Activated CD4-positive, alpha-beta T cell treated with anti-CD3 and anti-CD28 coated beads, Interleukin-2, amount 50 U/mL, for 24 hours (primary cell): ENCODE measurements at places on chromosomes 6 and 20.

GRCh38 chr6:6703699-6704098 lies 115.2 kb downstream of the LY86 start:
- DNase-seq, result no peak

GRCh38 chr6:160300076-160300695 lies 41.6 kb upstream of the SLC22A2 start:
- DNase-seq, result no peak

DNA sequence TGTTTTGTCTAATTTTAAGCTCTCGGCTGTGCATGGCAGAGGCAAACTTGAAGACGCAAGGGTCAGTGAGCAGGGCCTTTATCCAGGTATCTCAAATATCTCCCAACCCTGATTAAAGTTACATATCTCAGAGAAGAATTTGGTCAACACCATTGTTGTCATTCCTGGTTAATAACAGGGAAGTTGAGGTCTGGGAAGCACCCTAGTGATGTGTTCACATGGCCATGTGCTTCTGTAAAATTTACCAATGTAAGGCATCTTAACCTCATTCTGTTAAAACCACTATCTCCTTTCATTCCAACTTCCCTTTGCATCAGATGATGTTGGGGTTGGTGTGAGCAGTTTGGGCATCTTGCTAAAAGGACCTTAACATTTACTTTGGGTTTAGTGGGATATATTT lies 4.0 kb upstream of the FAM110A start:
- DNase-seq, result no peak

- DNase-seq, result no peak
These were observed 28.7 kb downstream of the TXNDC5 start for GRCh38 chr6:7881765-7882500.

DNA sequence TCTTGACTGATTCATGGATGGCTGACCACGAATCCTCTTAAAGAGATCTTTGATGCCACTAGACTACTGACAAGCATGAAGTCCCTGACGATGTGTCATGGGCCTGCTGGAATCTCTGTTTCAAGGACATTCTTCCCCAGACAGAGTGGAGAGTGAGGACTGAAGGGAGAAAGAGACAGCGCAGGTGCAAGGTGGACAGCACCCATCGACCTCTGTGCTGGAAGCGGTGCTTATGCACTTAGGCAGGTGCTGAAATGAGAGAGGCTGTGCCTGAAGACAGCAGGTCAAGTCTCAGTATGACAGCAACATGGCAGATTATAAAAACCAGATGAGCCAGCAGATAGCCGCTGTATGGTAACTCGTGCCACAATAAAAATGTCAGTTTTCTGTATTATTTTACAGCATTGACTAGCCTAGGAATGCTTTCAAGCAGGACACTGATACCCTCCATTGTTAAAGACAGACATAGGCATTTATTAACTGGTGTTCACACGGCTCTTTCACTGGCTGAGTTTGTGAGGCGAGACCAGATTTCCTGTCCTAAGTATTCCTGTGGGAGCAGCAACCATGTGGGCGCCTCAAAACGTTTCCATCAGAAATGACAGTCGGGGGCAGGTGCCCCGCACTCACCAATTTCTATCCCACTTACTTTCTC lies 47.5 kb downstream of the FOXC1 start:
- no peak for DNase-seq

- no peak for DNase-seq
These were observed 241.6 kb upstream of the SUPT3H start for GRCh38 chr6:45619211-45619760.

- DNase-seq, result no peak
These were observed 231.9 kb downstream of the DLL1 start for GRCh38 chr6:170058878-170059485.

DNA sequence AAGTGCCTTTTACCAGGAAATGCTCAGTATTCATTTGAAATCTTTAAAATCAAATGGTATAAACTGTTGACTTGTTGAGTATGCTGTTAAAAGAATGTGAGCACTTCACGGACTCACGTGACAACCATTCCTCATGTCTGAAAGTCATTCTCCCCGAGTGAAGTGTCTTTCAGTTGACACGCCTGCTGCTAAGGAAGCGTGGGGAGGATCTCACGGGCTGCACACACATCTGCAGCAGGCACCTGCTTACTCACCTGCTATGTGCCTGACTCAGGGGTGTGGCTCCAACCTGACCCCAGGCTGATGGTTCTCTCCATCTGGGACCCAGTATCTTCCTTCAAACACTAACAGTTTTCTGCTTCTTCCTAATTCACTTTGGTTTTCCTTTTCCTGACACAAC lies 32.7 kb downstream of the WDR27 start:
- DNase-seq, result no peak

DNA sequence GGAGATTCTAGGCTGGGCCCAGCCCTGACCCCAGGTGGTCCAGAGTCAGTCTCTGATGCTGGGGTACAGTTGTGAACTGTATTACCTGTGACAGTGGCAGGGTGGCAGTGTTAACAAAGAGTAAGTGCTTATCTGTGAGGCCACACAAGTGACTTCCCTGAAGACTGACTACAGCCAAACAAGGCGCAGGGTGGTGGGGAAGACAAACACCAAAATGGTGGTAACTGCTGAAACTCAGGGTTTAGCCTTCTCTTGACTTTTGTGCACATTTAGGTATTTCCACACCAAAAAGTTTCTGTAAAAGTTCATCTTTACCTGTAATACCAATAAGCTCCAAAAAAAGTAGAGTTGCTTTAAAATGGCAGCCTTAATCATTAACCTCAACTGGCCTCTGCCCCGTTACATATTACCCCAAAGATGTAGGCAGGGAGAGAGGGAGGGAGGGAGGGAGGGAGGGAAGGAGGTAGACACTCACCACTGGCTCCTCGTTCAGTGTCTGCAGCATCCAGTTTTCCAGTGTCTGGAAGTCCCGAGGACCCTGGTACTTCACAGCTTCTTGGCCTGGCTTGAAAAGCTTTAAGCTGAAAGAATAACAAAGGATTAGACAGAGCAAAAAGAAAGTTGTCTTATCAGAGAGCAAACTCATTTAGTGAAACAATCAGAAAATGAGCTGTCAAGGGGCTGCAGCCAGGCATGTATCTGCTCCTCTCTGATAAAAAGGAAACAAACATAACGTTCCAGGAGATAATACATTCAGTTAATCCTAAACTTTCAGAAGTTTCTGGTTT lies 11.3 kb downstream of the TXNDC5 start:
- no peak for DNase-seq
